ENCODE measurements at places on chromosomes 7 and 10. TPM values are rescaled to one million over a fixed set of nuclear protein-coding genes. Genes with fewer than 3 reads are reported as not detected.

DNA sequence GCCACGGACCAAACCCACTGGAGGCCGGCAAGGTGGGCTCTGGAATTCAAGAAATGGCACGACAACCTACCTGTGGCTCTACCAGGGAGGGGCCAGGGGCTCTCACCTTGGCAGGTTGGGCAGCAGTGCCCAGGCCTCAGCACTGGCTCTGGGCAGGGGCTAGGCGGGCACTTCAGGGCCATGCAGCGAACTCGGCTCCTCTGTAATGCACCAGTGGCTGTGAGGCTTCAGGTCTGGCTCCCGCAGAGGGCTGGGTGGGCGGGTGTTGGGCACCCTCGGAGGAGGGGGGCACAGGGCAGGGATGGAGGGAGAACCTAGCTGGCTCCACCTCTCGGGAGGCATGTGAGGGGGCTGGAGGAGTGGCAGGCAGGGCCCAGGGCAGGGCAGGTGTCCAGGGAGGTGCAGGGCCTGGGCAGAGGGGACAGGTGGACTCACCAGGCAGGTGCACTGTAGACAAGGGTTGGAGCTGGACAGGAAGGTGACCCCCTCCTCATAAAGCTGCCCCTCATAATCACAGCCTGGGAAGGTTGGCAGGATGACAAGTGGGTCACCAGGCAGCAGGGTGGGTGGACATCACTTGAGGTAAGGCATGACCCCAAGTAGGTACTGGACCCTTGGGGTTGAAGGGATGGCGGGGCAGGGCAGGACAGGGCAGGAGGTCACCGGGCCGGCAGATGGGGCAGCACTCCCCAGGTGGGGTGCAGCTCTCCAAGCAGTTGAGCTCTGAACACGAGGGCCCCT, 6.7 kb downstream of the KCP start:
- no peak for DNase-seq

DNA sequence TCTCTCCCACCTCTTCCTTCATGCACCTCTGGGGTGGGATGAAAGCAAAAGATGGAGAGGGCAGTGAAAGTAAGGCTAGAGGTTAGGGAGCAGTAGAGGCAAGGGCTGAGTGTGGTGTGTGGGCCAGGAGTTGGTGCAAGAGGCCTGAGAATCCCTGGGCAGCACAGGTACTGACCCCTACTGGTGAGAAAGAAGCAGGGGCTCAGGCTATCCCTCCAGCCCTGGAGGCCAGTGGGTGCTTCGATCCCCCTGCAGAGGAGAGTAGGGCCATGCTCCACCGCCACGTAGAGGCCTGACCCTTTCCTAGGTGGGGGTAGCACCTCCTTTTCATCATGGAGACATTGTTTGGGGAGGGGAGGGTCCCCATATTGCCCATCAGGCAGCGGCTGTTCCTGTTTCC, 9.8 kb downstream of the CDHR1 start:
- no peak for DNase-seq

- no peak for DNase-seq
Observed at GRCh38 chr7:128163473-128163872, 77.6 kb upstream of the LEP start.

GRCh38 chr10:102465466-102465865, 14.1 kb upstream of the C10orf95 start:
- no peak for DNase-seq

DNA sequence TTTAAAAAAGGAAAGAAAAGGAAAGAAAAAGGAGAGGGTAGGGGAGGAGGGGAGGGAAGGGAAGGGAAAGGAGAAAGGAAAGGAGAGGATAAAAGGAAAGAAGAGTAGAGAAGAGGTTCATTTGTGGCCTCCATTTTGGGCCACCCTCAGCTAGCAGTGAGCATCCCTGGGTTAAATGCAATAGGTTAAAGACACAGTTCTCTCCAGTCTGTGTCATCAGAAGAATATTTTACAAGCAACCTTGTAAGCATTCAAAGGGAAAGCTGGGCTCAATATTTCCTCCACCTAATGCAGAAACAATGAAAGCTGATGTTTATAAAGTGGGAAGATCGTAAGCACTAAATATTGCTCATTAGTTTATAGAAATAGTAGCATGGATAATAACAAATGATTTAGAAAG, 219.1 kb upstream of the PITRM1 start:
- DNase-seq: no peak

Gene CPEB3
- total RNA-seq: 8.3 TPM

Gene GIMAP5
- 6.6 TPM for total RNA-seq

Gene KLF6
- total RNA-seq: 83.1 TPM

Gene CHCHD1
- 19.5 TPM for total RNA-seq

Gene LDB3
- 1,178 TPM for total RNA-seq

Gene ARHGAP12
- total RNA-seq: 21.7 TPM

Gene OTUD1
- total RNA-seq: 38.2 TPM

Gene CRTAC1
- 3.2 TPM for total RNA-seq

Gene OGDHL
- total RNA-seq: 11.5 TPM

All from cardiac septum (tissue), 1 donor.